Left colon (tissue), 2 donors: ENCODE measurements at places on chromosomes 1 and 21.

DNA sequence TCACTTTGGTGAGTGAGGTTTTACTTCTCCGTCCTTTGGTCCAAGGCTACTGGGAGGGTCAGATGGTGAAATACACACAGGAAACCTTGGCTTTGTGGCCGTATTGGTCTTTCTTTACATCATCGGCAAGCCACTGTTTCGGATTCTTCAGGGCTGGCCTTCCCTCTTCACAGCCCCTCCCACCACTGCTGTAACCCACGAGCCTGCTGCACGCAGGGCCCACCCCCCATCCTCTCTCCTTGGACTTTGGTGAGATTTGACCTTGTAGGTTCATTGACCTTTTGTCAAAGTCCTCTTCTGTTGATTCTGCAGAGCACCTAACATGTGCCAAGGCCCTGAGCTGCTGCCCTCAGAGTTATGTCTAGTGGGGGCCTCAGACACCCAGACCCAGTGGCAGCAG is 328.6 kb downstream of the CAMTA1 start:
- DNase-seq = no peak

- no peak for DNase-seq
Observed at GRCh38 chr1:224052772-224053171, 61.1 kb upstream of the FBXO28 start.

DNA sequence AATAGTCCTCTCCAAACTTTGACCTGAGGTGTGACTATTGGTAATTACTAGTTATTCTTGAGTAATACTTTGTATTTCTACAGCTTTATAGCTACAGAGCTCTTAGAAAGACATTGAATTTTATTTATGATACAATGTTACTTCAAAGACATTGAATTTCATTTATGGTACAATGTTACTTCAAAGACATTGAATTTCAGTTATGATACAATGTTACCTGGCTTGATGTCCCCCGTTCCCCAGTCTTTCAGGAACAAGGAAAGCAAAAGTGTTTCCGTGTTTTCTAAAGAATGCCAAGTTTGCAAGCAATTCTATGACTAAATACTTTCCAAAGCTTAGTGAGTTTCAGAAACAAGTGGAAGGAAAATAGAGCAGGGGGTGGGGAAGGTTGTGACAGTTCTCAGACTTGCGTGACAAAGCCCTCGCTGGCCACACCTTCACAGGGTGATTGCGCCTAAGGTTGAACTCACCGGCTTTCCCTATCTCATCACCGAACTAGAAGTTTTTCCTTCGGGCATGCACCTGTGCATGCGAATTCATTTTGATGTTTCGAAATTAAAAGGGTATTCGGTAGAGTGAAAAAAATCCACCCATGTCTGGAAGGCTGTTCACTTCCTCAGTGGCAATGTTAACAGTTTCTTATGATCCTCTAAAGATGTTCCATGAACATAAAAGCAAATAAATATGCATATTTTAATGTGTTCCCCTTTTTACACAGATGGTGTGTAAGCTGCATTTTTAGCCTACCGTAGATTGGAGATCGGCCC is 909 bp upstream of the PAXBP1 start:
- DNase-seq = peak; percentile 67

DNA sequence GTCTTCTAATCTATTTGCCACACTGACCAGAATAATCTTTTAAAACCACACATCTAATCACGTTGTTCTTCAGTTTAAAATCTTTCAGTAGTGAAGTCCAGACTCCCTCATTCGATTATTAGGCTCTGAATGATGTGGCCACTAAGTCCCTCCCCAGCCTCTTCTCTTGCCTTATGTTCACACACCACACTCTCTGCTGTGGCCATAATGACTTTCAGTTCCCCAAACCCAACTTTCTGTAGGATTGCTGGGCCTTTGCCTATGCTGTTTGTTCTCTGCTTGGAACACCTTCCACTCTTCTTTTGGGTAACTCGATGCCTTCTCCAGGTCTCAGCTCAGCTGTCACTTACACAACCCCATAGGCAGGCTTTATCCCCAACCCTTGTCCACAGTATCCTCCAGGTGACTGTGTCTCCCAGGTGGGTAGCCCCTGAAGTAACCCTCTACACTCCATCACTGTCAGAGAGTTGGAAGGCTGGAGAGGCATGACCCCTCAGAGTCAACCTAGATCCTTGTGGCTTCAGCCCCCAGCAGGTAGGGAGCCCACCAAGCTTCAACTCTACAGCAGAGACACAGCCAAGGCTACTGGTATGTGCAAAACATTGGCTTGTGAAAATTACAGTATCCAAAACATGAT is 8.4 kb upstream of the SLC37A1 start:
- no peak for DNase-seq

DNA sequence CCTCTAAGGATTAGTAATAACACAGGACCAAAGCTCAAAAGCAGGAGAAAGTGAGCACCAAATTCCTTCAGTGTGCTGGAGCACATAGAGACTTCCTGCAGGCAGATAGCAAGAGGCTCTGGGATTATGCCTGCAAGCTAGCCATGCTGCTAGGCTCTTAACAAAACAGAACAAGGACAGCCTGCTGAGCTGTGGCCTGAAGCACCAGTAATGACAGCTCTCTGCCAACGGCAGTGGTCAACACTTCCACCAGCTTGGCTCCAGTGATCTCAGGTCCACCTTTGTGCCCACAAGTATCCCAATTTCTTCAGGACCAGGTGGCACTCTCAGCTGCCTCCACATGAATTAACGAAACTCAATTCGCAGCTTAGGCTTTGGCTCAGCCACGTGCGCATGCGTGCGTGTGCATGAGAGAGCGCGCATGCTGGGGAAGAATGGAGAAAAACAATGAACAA is 64.2 kb downstream of the SLC45A1 start:
- no peak for DNase-seq

DNA sequence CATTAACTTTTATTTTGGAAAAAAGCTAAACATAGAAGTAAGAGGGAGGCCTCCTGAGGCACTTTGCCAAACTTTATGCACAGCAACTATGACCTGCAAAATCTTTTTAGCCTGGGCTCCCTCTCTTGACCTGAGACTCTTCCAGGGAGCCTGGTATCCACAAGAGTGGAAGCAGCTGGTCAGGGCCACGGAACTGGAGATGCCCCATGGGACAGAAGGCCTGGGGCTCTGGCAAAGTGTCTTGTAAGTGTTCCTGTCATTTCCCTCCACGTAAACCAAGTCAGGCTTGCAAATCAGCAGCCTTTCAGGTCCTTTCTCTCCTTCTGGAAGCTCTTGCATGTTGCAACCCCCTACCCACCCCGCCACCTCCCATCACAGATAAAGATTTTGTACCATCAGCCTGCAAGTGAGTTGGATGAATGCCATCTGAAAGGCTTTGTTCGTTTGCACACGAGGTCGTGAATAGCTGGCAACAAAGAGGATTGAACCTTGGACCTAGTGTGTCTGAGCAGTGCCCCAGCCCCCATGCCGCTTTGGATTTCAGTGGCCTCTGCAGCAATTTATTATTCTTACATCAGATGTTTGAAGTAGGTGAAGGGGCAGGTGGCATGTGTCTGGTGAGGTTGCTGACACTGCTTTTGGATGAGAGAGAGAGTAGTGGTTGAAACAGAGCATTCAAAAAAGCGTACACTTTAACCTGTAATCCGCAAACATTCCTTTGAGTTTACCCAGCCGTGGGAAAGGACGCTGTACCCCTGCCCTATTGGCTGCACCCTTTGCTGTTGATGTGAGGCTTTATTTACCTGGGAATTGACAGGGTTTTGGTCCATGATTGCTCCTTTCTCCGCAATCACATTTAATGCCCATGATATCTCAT is 91.6 kb downstream of the GALNT2 start:
- peak; percentile 60 for DNase-seq

GRCh38 chr1:156656806-156657740 is 15.2 kb downstream of the BCAN start:
- peak; percentile 77 for DNase-seq

DNA sequence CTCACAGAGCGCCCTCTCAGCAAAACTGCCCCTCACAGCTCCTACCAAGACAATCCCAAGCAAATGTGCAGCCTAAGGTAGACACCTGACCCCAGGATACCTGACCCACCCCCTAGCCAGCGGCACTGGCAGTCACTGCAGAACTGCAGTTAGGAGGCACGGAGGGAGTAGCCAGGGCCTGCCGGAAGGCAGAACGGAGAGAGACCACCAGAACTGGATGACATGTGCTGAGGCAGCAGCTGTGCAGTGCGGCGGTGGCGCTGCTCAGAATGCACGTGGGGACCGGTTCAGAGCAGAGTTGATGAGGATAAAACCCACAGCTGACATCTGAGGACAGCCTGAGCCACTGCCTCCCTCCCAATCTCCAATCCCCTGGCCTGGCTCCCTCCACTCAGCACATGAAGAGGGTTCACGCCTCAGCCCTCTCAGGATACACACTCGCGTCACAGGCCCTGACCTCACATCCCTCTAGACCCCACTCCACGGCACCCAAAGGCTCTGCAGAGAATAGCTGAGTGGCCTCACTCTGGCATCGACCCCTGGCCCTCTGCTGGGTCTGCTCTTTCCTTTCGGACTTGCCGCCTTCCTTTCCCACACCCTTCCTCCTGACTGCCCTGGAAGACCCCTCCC is 29.6 kb downstream of the UBE2G2 start:
- no peak for DNase-seq

GRCh38 chr1:20322825-20323612 is 32.3 kb downstream of the VWA5B1 start:
- no peak for DNase-seq

DNA sequence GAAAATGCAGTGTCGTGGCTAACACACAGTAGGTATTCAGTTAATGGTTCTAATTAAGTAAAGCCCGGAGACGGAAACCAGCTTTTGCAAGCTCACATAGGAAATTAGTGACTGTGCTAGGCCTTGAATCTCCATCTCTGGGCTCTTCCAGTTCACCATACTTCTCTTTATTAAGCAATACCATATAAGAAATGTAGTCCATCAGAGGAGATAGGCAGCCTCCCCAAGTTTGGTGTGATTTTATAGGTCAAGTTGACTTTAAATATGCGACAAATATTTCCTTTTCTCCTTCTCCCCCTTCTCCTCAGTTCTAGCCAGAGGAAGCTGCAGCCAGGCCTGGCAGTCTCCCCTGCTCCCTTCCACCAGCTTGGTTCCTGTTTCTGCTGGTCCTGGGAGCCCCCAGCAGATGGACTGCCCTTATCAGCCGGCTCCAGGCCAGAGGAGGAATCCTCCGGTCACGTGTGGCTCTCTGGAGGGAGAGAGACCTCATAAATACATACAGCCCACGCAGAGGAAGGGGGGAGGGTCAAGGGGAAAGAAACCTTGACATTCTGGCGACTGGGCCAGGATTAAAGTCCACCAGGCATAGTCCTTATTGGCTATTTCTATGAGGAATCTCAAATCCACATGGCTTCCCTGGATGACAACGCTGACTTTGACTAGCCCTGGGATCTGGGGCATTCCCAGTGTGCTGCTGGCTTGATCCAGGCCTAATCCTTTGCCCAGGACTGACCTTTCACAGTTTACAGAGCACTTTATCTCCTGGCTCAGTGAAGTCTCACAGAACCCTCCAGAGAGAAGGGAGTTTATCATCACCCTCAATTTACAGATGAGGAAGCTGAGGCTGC is 115.1 kb upstream of the JUN start:
- peak; percentile 57 for DNase-seq

- DNase-seq = no peak
Observed at GRCh38 chr1:242554577-242554976, 30.1 kb upstream of the PLD5 start.

DNA sequence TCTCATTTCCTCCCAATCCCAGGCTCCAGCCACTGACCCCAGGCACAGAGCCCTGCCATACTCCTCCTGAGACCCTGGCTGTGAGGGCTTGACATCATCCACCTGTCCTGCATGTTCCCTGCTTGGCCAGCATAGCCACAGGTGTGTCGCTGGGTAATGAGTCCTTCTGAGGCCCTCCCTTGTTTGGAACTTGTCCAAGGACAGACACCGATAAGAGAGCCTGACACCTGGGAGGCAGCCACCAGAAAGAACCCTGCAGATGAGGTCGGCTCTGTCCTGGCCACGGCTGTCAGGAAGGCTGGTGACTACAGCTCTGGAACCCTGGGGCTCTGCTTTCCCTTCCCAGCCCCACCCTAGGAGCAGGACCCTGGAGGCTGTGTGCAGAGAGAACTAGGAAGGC is 34.6 kb downstream of the TMEM63A start:
- peak; percentile 85 for DNase-seq

GRCh38 chr1:89999208-89999607 is 4.3 kb downstream of the ZNF326 start:
- no peak for DNase-seq

DNA sequence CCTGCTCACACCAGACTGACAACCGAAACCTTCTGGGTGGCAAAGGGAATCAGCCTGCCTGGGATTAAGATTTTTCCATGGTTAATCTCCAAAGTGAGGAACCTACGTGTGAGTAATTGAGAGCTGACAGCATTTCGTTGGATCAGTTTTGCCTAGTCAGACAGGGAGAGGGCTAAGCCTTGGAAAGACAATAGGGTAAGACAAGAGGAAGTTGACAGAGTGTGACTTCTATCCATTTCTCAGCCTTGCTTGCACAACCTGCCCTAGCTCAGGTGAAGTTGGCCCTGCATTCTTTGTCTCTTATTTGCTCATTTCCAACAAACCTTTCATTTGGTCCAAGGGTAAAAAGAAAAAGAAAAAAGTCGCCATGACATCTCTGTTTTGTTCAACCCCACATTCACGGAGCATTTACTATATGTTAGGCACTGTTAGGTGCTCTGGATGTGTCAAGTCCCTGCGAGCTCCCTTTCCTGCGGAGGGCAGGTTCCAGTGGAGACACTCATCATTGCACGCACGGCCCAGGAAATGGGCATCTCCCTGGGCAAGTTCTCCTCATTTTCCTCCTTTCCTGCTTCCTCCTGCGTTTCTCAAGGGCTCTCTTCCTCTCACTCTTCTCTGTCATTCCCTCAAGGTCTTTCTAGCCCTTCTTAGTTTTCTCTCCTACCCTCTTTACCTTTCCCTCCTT is 23.3 kb downstream of the KIRREL1 start:
- no peak for DNase-seq

DNA sequence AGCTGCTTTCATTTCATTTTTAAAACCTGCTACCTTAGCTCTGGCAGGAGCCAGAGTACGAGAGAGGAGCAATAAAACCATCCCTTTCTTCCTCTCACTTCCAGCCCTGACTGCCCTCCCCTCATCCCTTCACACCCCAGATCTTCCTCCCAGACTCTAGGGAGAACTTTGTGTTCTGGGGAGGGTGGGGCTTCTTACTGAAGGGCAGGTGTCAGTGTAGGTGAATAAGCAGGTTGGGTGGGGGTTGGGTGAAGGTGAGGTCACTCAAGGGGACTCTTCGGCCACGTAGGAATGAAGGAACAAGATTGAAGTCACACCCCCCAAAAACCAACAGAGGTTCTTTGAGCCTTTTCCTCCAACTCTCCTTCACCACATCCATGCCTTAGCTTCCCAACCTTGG is 88.9 kb downstream of the CD58 start:
- DNase-seq = peak; percentile 56

GRCh38 chr1:175477248-175477647 is 266.1 kb downstream of the TNR start:
- DNase-seq = no peak
